ENCODE measurements at places on chromosomes 16 and 17. TPM values are rescaled to one million over a fixed set of nuclear protein-coding genes. Genes with fewer than 3 reads are reported as not detected.

FCSK gene
- polyA plus RNA-seq = 38.0 TPM

DNA sequence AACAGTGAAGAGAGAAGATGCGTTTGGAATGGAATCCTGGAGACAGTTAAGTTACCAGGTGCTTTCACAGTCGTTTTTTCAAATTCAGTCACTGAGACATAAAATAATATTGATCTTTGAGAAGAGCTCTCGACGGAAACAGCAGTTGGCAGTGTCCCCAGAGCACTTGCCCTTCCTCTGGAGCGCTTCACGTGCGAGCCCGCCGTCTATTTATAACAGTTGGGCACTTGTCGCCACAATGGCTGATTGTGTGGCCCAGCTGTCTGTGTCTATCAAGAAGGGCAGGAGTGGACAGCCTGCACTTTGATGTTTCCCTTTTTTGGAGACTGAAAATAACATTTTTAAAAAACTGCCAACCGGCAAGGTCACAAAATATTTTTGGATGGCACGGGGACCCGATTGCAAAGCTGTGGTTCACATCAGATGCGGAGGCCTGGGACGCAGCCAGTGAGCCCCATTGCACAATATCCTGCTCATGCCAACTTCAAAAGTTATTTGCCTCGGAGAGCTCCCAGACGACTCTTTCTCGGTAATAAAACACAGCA lies 62.9 kb downstream of the ADCY9 start:
- peak overlapping the region; percentile 12 for H3K27ac ChIP-seq
- DNase-seq = no peak
- H3K36me3 ChIP-seq = no peaks in the 10 kb centered on the region
- H3K4me1 ChIP-seq = no peaks in the 10 kb centered on the region
- no peak overlapping the region for H3K4me3 ChIP-seq
- H3K27me3 ChIP-seq = no peaks in the 10 kb centered on the region

DNA sequence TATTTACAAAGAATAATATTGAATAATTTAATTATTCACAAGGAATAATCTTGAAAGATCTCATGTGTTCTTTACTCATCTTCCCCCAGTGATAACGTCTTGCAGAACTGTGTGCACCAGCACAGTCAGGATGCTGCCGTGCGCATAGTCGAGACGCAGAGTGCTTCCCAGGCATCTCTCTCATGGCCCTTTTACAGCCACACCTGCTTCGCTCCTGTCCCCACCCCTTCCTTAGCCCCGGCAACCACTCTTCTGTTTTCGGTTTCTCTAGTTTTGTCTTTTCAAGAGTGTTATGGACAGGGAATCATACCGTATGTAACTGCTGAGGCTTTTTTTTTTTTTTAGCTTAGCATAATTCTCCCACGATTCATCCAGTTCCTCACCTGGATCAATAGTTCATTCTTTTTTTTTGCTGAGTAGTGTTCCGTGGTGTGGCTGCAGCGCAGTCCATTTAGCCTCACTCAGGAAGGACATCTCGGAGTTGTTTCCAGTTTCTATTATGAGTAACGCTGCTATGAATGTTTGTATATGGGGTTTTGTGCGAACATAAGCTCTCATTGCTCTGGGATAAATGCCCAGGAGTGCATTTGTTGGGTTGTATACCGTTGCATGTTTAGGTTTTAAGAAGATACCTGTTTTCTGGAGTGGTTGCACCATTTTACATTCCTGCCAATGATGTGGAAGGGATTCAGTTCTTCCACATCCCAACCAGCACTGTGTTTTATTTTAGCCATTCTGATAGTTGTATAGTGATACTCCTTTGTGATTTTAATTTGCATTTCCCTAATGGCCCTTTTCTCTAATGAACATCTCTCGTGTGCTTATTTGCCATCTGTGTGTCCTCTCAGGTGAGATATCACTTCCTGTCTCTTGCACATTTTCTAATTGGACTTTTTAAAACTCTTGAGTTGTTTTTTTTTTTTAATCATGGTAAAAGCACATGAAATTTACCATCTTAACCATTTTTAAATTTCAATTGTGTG lies 47.6 kb downstream of the SEC14L1 start:
- no peak overlapping the region for H3K27ac ChIP-seq
- no peak for DNase-seq
- H3K4me1 ChIP-seq = no peaks in the 10 kb centered on the region
- H3K27me3 ChIP-seq = no peaks in the 10 kb centered on the region
- H3K4me3 ChIP-seq = no peak overlapping the region

ITGAX gene
- polyA plus RNA-seq = 1.9 TPM

TBC1D3I gene
- 0.37 TPM for polyA plus RNA-seq

DNA sequence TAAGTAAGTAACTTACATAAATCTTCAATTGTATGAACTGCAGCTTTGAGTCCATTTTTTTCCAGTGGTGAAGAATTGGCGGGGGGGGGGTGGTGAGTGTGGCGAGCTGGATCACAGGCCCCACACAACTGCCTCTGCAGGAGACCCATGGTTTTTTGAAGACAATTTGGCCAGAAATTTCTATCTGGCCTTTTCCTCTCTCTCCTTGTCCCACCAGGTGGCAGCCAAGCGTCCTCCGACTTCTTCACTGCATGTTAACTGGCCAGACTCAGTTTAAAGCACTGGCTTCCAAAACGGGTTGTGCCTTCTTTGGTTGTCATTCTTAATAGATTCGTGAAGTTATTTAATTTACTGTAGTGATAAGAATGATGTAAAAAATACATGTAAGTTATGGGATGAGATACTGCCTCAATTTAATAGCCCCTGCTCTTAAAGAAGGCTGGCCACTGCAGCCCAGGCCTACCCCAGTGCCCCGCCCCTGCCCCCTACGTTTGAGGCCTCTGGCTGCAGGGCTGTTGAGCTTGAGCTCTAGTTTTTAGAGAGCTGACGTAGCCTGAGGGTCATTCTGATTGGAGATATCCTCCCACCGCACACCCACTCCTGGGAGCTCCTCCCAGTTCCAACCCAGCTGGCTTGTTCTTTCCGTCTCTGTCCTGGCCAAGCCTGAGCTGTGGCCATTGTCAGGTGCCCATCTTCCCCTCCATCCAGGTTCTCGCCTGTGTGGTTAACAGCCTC lies 36.4 kb downstream of the AKAP1 start:
- H3K36me3 ChIP-seq = peaks cover 82% of the 10 kb centered on the region
- H3K4me1 ChIP-seq = no peaks in the 10 kb centered on the region
- H3K27me3 ChIP-seq = no peaks in the 10 kb centered on the region
- H3K27ac ChIP-seq = no peak overlapping the region
- H3K4me3 ChIP-seq = no peak overlapping the region

GRCh38 chr16:87145181-87146176 lies 171.7 kb downstream of the C16orf95 start:
- no peaks in the 10 kb centered on the region for H3K4me1 ChIP-seq
- peaks cover 4% of the 10 kb centered on the region for H3K27me3 ChIP-seq
- no peaks in the 10 kb centered on the region for H3K36me3 ChIP-seq
- no peak overlapping the region for H3K27ac ChIP-seq
- no peak for DNase-seq

DNA sequence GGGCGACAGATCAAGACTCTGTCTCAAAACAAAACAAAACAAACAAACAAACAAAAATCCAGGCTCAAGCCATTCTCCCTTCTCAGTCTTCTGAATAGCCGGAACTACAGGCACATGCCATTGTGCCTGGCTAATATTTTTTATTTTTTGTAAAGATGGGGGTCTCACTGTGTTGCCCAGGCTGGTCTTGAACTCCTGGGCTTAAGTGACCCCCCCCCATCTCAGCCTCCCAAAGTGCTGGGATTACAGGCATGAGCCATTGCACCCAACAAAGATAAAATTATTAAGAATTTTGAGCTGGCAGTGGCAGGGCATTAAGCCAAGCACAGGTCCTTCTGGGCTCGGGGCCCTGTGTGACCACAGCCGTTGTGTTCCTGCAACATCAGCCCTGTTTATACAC lies 69.9 kb upstream of the CBX4 start:
- H3K27ac ChIP-seq = no peak overlapping the region
- H3K27me3 ChIP-seq = no peaks in the 10 kb centered on the region
- no peak overlapping the region for H3K4me3 ChIP-seq
- peaks cover 3% of the 10 kb centered on the region for H3K4me1 ChIP-seq

DNA sequence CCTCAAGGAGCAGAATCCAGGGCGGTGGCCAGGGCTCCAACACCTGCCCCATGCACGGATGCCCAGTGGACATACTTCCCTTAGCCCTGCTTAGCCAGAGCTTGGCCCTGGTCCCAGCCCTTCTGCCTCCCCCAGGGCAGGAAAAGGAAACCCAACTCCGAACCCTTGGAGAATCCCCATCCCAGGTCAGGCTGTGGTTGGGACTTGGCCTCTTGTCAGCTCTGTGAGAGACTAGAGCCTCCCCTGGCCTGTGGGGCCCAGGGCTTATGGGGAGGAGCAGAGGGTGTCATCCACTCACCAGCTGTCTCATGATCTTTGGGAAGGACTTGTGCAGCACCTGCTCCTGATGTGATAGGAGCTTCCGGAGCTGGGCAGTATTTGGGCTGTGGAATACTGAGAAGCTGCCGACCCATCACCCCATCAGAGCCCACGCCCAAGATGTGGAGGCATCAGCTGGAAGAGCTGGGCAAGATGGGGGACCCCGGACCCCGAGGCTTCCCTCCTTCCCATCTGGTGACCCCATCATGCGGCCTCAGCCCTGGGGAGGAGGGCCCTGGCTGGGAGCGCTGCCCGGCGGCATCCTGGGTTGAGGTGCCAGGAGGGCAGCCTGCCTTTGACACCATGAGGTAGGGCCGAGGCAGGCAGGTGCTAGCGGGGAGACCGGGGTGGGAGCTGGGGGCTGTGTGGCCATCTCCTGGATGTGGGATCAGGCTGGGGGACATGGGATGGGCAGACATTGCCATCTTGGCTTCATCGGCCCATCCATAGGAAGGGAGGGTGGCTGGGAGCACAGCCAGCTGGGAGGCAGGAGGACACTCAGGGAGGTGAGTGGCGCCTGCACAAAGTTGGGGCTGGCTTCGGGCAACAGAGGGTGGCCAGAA lies 45.1 kb downstream of the TNFRSF13B start:
- no peak for DNase-seq
- no peaks in the 10 kb centered on the region for H3K27me3 ChIP-seq
- no peaks in the 10 kb centered on the region for H3K4me1 ChIP-seq
- H3K27ac ChIP-seq = no peak overlapping the region
- no peak overlapping the region for H3K4me3 ChIP-seq
- no peaks in the 10 kb centered on the region for H3K36me3 ChIP-seq

- no peak overlapping the region for H3K27ac ChIP-seq
- H3K27me3 ChIP-seq = no peaks in the 10 kb centered on the region
- no peak overlapping the region for H3K4me3 ChIP-seq
- H3K36me3 ChIP-seq = no peaks in the 10 kb centered on the region
Observed at GRCh38 chr16:57301126-57301817, 16.8 kb upstream of the PLLP start.
